ENCODE measurements at places on chromosomes 1 and 21. TPM values are rescaled to one million over a fixed set of nuclear protein-coding genes. Genes with fewer than 3 reads are reported as not detected.

The RGS13 gene
- polyA plus RNA-seq: not detected

The CD53 gene
- polyA plus RNA-seq: 6.7 TPM

The LIPI gene
- 0.69 TPM for polyA plus RNA-seq

The RHD gene
- polyA plus RNA-seq: 1.9 TPM

The PDPN gene
- polyA plus RNA-seq: 15.9 TPM

The C1orf185 gene
- polyA plus RNA-seq: not detected

Data from left renal cortex interstitium (tissue), 4 donors.